ENCODE measurements at places on chromosomes 5 and 9.

DNA sequence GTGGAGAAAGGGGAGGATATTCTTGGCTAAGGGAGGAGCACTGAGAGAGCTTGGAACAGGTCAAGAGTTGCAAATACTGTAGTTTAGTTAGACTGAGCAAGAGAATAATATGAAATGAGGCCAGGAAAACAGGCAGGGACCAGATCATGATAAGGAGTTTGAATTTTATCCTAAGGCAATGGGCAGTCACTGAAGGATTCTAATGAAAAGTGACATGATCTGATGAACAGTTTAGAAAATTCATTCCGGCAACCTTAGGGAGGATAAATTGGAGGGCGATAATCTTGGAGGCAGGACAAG lies 276.1 kb downstream of the PLK2 start:
- peak; percentile 6 for DNase-seq

- no peak for DNase-seq
Observed at GRCh38 chr9:126611193-126611591, 2.5 kb upstream of the LMX1B start.

- DNase-seq = peak; percentile 86
Observed at GRCh38 chr9:96646081-96646991, 8.8 kb downstream of the PRXL2C start.

- DNase-seq = no peak
Observed at GRCh38 chr5:44499381-44499780, 110.2 kb upstream of the FGF10 start.

DNA sequence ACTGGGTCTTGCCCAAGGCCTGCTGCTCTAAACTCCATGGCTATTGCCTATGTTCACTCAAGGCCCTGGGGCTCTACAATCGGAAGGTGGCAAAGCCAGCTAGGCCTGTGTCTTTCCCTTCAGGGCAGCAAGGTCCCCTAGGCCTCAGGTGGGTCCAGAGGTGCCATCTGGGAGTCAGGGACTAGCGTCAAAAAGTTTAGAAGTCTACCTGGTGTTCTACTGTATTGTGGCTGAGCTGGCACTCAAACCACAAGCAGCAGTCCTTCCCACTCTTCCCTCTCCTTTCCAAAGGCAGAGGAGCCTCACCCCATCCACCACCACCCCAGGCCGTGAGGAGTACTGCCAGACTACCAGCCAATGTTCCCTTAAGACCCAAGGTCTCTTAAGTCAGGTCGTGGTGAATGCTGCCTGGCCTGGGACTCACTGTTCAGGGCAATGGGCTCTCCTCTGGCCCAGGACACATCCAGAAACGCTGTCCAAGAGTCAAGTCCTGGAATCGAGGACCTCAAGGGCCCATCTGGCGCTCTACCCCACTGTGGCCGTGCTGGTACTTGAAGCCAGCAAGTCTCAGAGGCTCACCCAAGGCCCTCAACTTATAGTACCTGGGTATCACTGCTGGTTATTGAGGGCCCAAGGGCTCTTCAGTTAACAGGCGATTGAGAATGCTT lies 13.0 kb upstream of the SARDH start:
- DNase-seq = no peak
